GM23338 (cell line): ENCODE measurements at places on chromosomes 5 and 9. TPM values are rescaled to one million over a fixed set of nuclear protein-coding genes. Genes with fewer than 3 reads are reported as not detected.

DNA sequence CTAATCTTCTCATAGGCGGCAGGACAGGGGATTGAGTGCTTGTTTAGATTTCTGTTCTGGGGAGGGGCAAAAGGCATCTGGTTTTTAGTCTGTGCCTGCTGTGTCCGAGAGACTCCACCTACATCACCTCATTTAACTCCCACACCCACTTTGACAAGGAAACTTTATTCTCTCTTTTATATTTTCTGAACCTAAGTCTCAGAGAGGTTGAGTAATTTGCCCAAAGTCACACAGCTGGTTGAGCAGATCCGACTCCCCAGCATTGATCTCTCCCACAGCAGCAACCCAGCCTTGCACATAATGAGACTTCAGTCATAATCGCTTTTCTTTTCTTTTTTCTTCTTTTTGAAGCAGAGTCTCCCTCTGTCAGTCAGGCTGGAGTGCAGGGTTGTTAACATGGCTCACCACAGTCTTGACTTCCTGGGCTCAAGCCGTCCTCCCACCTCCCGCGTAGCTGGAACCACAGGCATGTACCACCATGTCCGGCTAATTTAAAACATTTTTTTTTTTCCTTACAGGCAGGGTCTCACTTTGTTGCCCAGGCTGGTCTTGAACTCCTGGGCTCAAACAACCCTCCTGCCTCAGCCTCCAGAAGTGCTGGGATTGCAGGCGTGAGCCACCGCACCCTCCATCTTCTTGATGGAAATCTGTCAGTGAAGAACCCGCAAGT is 36.5 kb upstream of the ANKRD33B start:
- no peak for DNase-seq

GRCh38 chr5:39177631-39177964 is 41.8 kb downstream of the FYB1 start:
- DNase-seq = no peak

- DNase-seq = no peak
These were observed 2.5 kb upstream of the TENT4A start for GRCh38 chr5:6710551-6711318.

DNA sequence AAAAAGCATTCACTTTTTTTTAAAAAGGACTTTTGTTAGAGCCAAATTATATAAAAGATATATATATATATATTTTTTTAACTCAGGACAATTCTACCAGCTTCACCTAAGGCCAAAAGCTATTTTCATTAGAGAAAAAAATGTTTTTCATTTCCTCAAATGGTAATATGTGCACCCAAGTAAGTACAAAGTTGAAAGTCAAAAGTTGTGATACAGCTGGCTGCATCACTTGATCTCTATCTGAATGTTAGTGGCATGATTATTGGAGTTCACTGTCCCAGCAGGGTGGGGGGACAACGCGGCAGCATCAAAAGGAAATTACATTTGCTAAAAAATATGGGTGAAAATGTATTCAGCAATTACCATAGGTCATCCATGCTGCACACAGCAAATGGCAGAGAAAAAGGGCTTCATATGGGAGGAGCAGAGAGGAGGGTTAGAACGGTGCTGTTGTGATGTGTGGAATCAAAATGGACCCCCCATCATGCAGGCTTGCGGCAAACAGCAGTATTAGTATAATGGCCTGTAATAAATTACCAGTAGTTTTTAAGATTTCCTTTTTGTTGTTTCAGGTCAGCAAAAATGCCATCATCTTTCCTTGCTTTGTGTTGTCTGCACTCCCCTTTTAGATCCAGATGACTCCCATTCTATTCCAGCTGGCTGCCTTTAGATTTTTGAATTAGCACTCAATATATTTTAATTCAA is 253.7 kb downstream of the MAT2B start:
- no peak for DNase-seq

Gene NUTM2G
- total RNA-seq = 0.54 and 1.6 TPM in 2 replicates

Gene SMIM33
- total RNA-seq = not detected in 2 replicates
